Activated T-helper 1 cell treated with Interleukin-2 at 50 U/mL for 16 hours (primary cell): ENCODE measurements at places on chromosomes 6 and 20.

- DNase-seq, result no peak
Measured at GRCh38 chr6:111808493-111808892, 64.8 kb downstream of the FYN start.

GRCh38 chr6:154754152-154754551 lies 20.9 kb downstream of the SCAF8 start:
- DNase-seq, result no peak

GRCh38 chr20:57347393-57347792 lies 3.7 kb upstream of the RAE1 start:
- no peak for DNase-seq

DNA sequence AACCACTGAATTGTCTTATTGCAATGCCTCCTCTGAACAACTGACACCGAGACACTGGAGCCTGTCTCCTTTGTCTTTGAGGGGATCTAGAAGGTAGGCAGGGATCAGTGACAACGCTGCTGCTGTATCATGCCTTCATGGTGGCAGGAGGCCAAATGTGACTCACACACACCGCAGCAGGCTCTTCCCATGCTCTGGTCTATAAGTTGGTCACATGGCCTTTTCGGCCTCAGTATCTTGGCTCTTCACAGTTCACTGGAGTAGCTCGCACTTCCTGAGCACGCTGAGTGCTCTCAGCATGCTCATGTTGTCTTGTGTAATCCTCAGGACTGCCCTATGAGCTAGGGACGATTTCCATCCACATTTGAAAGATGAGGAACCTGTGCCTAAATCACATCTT lies 167.4 kb upstream of the PCSK2 start:
- no peak for DNase-seq

DNA sequence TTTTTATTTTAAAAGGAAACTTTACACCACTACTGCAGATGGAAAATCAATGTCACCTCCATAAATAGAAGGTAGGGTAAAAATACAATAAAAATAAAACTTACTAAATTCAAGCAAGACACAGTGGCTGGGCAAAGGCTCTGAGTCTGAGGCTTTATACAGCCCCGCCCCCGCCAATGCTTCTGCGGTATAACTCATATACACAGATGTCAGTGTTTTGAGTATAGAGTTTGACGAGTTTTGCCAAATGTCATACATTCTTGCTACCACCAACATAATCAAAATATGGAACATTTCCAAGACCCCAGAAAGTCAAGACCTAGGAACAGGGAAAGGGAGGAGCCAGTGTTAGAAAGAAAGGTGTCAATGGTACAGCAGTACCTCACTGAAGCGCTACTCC lies 12.8 kb downstream of the NFATC2 start:
- DNase-seq, result peak; percentile 30

- DNase-seq, result no peak
Measured at GRCh38 chr6:131532580-131533039, 40.4 kb upstream of the ARG1 start.

- peak; percentile 20 for DNase-seq
Measured at GRCh38 chr6:2952557-2953095, 18.7 kb downstream of the SERPINB6 start.

GRCh38 chr6:155351273-155352129 lies 37.2 kb upstream of the TFB1M start:
- no peak for DNase-seq

DNA sequence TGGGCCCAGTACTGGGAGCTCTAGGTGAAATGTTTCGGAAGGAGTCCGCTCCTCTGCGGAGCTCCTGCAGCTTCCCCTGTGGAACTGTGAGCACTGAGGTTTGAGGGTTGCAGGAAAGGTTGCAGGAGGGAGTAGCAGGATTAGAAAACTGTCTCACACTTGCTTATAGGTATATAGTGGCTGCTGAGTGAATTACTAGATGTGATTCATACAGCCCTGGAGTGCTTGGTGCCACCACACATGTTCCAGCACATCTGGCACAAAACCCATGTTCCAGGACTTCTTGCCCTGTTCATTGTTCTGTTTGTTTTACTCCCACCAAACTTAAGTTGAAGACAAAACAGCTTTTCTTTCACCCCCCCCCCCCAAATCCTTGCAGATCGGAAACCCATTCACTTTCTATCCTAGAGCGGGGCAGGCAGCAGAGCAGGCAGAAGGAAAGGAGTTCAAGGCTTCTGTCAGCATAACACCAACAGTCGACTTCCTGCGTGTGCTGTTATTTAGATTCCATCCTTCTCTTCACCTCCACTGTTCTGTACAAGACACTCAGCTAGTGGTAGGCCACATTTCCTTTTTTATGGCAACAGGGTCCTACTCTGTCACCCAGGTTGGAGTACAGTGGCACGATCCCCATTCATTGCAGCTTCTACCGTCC lies 669 bp upstream of the PEX6 start:
- no peak for DNase-seq

GRCh38 chr6:149127212-149127611 lies 190.3 kb upstream of the TAB2 start:
- no peak for DNase-seq

GRCh38 chr6:113842165-113842564 lies 15.0 kb upstream of the MARCKS start:
- DNase-seq, result no peak

DNA sequence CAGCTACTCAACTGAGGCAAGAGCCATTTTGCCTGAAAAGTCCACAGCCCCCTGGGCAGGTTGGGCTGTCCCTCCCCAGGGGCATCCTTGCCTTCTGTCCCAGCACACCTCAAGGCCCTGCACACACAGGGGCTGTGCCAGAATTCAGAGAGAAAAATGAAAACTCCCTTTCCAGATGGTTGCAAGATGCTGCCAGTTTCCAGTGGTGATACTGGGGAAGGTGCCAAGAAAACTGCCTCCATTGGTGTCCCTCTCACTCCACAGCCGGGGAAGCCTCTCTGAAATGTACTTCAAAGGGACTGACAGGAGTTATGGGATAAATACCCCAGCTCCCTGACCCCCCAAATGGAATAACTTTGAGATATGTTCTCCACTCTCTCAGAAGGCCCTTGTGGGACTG lies 154.2 kb upstream of the MAFB start:
- DNase-seq, result no peak

DNA sequence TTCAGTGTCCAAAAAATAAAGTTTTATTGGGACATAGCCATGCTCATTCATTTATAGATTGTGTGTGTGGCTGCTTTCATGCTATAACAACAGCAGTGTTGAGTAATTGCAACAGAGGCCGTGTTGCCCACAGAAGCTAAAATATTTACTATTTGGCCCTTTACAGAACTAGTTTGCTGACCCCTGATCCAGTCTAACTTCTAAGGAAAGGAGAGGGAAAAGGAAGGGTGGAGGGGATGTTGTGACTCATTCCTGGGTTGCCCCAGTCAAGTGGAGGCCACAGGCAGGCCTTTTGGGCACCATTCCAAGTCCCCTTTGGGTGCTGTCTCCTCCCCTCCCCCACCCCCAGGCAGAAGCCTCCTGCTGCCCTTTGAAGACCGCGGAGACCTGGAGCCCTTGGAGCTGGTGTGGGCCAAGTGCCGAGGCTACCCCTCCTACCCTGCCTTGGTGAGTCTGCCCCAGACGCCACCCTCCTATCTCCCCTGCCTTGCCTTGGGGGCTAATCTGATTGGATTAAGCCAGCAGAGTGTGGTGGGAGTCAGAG lies 28.4 kb downstream of the BRPF3 start:
- no peak for DNase-seq

- no peak for DNase-seq
Measured at GRCh38 chr6:150233843-150234269, 91.0 kb downstream of the PPP1R14C start.

GRCh38 chr6:57040011-57040410 lies 6.5 kb upstream of the KIAA1586 start:
- no peak for DNase-seq

- no peak for DNase-seq
Measured at GRCh38 chr6:10643201-10643651, 51.2 kb downstream of the C6orf52 start.

DNA sequence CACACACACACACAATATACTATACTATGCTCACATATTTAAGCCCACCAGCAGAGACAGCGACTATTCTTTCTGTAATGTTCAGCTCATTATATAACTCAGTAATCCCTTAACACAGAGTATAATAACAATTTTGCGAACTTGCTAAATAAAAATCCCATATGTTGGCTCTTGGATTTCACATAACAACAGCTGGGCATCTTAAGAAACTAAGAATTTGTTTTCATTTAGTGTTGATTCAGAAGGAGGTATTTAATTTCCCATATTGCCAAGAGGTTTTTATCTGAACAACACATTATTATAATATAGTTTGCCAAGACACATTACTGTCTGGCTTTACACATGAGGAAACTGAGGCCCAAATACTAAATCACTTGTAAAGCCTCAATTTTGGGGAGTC lies 7.4 kb downstream of the ECT2L start:
- no peak for DNase-seq

- no peak for DNase-seq
Measured at GRCh38 chr20:13205848-13206434, 15.1 kb upstream of the ISM1 start.

DNA sequence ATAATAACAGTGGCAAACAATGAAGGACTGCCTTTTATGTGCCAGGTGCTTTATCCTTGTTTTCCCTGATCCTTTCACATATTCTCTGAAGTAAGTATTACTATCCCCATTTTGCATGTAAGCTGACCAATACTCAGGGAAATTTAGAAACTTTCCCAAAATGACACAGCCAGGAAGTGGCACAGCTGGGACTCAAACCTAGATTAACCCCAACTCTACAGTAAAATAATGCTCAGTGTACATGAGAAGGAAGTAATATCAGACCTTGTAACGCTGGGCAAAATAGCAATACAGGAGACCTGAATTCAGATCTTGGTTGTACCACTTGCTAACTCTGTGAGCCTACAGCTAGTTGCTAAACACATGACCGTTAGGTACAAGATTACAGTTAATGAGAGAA lies 26.8 kb upstream of the NRSN1 start:
- no peak for DNase-seq

DNA sequence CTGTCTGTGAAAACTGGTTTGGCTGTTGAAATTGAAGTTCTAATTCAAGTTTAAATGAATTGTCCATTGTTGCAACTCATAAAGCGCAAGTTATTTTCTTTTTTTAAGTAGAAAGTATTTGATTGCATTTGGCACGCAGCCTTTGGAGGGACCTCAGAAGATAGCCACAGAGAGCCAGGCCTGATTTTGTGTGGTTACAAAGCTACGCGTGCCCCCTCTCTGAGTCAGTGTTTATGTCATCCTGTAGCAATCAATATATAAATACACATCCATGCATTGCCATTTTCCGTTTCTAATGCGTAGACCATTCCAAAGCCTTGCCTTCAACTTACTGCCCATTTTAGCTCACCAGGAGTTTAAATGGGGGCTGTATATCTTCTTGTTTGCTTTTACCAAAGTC lies 173.2 kb downstream of the TMEM242 start:
- no peak for DNase-seq

DNA sequence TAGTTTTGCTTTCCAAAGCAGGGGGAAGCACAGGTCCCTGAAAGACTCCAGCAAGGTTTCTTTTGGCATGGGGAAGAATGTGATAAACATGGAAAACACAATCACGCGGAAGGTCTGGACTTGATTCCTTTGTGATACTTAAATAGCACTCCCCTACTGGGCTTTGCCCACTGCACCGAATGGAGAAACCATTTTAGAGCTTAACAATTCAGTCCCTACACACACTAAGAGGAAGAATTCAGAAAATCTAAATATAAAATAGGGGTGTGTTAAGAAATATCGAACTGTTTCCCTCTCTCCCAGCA lies 71.4 kb upstream of the NHSL1 start:
- no peak for DNase-seq

GRCh38 chr20:37259031-37259430 lies 2.6 kb downstream of the GHRH start:
- no peak for DNase-seq

GRCh38 chr20:62355516-62355877 lies 11.6 kb downstream of the LAMA5 start:
- no peak for DNase-seq

DNA sequence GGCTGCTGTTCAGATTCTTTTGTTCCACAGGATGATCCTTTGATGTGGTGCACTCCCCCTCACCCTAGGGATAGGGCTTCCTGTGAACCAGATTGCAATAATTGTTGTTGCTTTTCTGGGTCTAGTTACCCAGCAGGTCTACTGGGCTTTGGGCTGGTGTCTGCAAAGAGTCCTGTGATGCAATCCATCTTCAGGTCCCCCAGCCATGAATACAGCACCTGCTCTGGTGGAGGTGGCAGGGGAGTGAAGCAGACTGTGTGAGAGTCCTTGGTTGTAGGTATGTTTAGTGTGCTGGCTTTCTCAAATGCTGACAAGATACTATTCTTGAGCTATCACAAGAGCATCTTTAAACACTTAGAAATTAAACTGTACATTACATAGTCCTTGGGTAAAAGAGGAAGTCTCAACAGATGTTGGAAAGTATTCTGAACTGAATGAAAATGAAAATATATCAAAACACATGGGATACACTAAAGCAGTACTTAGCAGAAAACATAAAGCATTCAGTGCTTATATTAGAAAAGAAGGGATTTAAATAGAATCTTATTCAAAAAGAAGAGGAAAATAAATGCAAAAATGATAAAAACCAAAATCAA lies 49.1 kb upstream of the CCR6 start:
- no peak for DNase-seq

- no peak for DNase-seq
Measured at GRCh38 chr6:158268361-158269147, 43.7 kb upstream of the TULP4 start.

DNA sequence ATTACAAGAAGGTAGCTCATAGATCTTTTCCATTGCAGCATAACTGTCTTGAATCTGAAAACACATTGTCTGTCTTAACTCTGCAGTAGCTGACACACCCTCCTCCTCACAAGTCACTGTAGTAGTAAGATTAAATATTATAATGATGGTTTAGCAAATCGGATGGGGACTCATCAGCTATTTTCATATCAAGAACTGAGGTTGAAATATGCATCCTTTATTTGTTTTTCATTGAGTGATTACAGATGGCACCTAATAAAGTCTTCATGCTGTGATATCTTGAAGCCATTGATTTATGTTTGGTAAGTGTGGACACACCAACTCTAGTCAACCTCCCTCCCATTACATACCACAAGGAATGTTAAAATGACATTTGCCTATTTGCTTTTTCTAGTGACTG lies 267.4 kb upstream of the TAB2 start:
- DNase-seq, result no peak

DNA sequence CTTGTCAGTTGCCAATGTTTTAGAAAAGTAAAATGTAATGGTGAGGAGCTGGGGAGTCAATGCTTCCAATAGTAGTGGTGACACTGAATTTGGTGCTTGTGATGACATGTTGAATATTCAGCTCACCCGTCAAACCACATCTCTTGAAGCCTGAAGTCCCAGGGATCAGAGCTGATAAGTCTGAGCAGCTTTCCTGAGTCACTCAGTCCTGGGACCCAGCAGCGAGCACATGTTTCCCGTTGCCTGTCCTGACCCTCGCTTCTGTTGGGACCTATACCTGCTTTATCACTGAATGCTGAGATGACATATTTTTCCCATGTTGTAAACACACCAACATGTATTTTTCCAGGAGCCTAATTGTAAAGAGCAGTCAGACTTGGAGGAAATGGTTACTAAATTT lies 693.6 kb downstream of the QKI start:
- DNase-seq, result no peak
